ENCODE measurements at places on chromosomes 12 and 14.

DNA sequence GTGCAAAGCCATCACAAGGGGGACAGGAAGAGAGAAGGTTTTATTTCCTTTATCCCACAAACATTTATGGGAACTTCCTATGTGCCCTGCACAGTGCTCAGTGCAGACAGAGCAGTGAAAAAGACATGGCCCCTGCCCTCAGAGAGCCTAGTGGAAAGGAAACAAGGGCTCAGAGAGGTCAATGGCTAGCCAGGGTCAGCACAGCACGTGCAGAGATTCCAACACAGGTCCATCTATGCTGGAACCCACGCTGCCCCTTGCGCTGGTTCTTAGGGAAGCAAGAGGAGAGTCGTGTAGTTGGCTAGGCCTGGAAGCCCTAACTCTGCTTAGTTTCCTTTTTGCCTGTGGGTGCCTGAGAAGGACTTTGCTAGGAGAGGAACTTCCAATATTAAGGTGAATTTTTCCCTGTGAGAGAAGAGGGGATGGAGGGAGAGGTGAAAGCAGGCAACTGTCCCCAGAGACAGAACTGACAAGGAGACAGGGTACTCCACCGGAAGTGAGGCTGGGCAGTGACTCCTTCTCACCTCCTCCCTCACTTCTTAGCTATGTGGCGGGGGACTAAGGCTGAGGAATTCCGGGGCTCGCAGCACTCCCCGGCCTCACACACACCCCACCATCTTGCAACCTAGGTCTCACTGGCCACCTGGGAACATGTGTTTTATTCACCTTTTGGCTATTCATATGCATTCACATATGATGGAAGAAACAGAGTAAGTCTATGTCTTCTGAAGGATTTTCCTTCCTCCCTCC is 12.1 kb upstream of the GPX2 start:
- DNase-seq, result no peak

- no peak for DNase-seq
Observed at GRCh38 chr14:59829469-59830337, 40.9 kb downstream of the RTN1 start.

- no peak for DNase-seq
Observed at GRCh38 chr12:115411121-115411520, 727.1 kb upstream of the TBX3 start.

DNA sequence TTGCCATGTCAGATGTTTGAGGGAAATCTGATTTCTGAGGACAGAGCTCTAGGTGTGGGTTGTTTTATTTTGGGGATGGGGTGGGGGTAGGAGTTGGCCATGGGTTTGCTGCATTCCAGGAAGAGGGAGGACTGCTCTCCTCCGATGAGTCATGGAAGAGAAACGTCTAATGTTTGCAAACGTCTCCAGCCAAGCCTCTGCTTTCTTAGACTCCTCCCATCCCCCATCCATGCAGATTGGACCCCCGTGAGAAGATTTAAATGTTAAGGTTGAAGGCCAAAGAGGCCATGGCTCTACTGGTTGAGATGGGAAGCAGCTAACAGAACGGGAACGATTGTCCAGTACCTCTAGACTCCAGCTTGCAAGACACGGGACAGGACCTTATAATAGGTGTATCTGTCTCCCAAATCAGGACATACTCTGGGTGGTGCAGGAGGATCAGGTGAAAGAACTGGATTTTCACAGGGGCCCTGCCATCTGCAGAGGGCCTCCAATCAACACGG is 11.4 kb upstream of the ATP2A2 start:
- no peak for DNase-seq

DNA sequence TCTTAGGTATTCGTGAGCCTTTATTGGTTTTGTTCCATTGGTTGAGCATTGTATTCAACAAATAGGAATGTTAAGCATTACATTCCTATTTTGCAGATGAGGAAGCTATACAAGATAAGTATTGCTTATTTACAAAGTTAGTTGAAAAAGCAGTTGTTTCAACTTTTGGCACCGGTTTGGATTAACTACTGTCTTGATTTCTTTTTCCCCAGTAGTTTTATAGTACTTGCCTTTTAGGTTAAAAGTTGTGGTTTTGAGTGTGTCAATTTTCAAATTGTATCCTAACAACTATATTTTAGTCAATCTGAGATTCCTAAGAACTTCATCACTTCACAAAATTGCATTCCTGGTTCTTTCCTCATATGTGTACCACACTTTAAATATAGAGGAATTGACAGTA is 23.8 kb upstream of the MBIP start:
- no peak for DNase-seq

- no peak for DNase-seq
Observed at GRCh38 chr12:22313963-22314330, 20.6 kb downstream of the ST8SIA1 start.

GRCh38 chr12:59067083-59067482 is 146.8 kb upstream of the LRIG3 start:
- DNase-seq, result no peak

- DNase-seq, result no peak
Observed at GRCh38 chr12:11663130-11663529, 13.7 kb downstream of the ETV6 start.

DNA sequence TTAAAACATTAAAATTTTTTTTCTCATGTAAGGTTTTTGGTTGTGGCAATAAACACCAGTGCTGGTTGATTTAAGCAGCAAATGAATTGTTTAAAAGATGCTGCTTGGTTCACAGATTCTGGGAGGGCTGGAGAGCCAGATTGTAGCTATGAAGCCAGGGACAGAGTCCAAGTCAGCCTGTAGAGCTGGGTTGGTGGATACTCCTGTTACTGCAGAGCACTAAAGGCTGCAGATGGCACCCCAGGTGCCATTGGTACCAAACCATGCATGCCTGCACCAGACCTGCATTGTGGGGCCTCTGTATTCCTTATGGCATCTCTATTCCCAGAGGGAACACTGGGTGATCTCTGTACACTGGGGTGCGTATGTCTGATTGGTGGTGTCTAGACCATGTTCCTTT is 113.3 kb downstream of the SNAPC1 start:
- DNase-seq, result no peak

DNA sequence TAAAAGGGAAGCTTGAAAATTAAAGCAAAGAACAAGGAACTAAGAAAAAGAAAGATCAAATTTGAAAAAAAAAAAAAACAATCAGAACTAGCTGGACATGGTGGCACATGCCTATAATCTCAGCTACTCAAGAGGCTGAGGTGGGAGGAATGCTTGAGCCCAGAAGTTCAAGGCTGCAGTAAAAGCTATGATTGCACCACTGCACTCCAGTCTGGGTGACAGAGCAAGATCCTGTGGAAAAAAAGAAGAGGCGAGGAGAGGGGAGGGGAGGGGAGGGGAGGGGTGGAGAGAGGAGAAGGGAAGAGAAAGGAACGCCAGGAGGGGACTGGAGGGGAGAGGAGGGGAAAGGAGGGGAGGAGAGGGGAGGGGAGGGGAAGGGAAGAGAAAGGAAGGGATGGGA is 43.0 kb downstream of the EEA1 start:
- DNase-seq, result no peak

GRCh38 chr14:63269561-63270225 is 49.0 kb downstream of the GPHB5 start:
- DNase-seq, result no peak

DNA sequence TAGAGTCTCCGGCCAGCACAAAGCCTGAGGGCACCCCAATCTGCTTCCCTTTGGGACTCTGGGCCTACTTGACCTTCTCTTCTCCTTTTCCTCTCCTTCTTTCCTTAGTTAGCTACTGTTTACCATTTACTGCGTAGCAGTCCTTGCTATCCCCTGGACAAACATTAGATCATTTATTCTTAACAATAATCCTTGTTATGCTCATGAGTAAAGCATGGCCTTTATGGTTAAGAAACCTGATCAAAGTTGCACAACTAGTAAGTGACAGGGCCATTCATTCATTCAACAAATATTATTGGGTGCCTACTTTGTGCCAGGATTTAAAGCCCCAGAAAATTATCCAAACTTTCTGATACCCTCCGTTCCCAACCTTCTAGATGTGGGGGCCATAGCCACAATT is 3.2 kb upstream of the HDAC7 start:
- DNase-seq, result no peak

DNA sequence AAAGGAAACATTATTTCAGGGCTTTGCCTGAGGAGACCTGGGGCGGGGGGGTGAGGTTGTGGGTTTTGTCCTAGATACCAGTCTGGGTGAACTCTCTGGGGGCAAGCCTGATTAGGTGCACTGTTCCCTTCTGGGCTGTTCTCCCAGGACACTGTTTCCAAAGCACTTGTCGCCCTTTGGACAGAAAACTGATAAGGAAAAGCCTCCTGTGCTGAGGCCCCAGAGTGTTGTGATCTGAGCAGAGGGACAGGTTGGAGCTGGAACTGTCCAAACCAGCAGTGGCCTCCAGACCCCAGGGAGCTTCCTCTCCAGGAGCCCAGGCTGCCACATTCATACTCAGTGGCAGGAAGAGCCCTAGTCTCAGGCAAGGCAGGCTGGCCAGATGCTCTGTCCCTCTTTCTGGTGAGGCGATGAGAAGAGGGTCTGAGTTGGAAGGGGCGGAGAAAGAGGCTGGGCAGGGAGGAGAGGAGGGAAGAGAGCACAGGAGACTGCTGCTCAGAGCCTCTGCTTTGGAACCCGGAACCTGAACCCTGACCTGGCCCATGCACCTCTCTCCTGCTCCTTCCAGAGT is 1.9 kb downstream of the GALNT16 start:
- no peak for DNase-seq

- DNase-seq, result no peak
Observed at GRCh38 chr12:58443981-58444371, 476.3 kb downstream of the LRIG3 start.

GRCh38 chr12:90026516-90026915 is 317.9 kb upstream of the ATP2B1 start:
- DNase-seq, result no peak

GRCh38 chr14:96874127-96874526 is 76.9 kb downstream of the VRK1 start:
- DNase-seq, result no peak

DNA sequence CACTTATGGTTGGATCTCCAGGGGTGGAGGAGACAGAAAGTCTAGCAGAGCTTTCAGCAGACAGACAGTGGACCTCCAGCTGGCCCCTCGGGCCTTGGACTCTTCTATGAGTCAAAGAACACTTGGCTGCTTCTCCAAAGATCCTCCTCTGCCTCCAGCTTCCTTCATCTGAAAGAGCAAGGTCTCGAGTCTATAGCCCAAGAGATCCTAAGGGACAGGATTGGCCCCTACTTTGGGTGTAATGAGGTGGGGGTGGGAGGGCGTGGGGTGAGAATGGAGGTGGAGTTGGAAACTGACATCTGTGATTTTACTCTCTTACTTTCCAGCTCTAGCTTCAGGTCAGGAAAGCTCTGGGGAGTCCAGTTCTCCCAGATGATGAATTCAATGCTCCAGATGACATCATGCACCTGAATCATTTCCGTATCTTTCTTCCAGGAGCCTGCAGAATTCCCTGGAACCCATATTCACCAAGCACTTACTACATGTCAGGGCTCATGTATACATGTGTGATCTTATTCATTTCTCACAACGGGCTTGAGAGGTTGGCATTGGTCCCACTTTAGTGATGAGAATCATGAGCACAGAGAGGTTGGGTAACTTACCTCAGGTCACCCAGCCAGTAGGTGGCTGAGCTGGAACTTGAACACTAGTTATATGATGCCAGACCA is 10.2 kb upstream of the PGF start:
- DNase-seq, result no peak

GRCh38 chr12:123384994-123385376 is 1.1 kb downstream of the KMT5A start:
- DNase-seq, result no peak

DNA sequence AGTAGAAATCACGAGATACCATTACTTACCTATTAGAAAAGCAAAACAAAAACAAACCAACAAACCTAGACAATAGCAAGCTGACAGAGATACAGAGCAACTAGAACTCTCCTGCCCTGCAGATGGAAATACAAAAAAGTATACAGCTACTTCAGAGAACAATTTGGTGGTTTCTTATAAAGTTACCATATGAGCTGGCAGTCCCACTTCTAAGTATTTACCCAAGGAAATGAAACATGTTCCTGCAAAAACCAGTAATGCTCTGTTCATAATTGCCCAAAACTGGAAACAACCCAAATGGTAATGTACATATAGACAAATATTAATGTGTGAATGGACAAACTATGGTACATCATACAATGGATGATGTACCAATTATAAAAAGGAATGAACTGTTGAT is 31.7 kb downstream of the FUT8 start:
- no peak for DNase-seq

GRCh38 chr14:43480976-43481375 is 1026.1 kb downstream of the FSCB start:
- DNase-seq, result no peak

DNA sequence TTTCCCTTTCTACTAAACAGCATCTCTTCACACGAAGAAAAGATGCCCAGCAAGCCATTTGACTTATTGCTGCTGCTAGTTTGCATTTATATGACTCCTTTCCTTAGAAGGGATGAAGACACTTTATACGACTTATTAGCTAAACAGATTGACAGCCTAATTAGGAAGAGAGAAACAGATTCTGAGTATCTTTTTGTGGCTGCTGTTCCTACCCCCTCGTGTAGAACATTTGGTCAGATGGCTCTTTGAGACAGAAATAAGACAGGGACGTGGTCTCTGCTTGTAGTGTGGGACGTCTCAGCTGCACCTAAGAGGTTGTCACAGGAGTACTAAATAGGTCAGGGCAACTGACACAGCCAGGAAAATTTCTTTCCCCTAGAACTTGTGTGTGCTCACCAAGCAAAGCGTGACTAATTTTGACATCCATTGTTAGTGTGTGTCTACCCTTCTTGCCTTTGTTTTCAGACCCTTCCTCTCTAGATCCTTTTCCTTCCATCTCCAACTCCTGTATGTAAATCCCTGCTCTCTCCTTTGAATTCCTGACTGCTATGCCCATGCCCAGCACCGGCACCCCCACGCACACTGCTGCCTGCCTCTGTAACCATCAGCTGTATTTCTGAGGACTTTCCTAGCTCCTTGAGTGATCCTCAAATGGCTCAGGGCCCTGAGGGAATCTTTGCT is 83.2 kb downstream of the DAD1 start:
- DNase-seq, result no peak

DNA sequence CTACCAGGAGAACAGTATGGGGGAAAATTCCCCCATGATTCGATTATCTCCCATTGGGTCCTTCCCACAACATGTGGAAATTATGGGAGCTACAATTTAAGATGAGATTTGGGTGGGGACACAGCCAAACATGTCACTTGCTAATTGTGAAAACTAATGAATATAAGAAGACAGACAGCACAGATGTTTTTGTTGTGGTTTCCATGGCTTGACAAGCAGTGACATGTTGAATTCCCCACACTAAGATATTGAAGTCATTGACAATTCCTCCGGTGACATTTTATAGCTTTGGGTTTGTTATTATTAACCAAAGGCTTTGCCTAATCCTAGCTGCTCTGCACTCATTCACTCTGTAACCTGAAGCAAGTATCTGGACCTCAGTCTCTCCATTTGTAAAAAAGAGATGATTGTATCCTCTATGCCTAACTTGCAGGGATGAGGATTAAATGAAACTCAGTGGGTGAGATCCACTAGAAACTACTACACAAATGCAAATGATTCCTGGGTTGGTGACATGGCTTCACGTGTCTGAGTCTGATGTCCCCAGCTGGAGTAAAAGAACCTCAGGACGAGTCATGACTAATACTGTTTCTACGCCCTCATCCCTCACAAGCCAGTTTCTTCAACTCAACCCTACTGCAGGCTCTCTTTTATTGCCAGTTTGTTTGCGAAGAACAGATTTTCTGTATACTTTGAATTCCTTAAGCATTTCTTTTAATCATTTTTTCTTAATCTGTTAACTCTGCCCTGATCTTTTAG is 71.6 kb downstream of the ASCL1 start:
- no peak for DNase-seq

- DNase-seq, result no peak
Observed at GRCh38 chr12:69442894-69443293, 27.3 kb upstream of the FRS2 start.

- DNase-seq, result no peak
Observed at GRCh38 chr14:105169776-105170655, 1.4 kb upstream of the JAG2 start.
